ENCODE measurements at places on chromosomes 1 and 21. TPM values are rescaled to one million over a fixed set of nuclear protein-coding genes. Genes with fewer than 3 reads are reported as not detected.

GRCh38 chr1:201100169-201100930, 11.9 kb downstream of the CACNA1S start:
- H3K27me3 ChIP-seq: no peaks in the 10 kb centered on the region
- DNase-seq: peak; percentile 61
- H3K36me3 ChIP-seq: no peaks in the 10 kb centered on the region
- H3K27ac ChIP-seq: peak overlapping the region; percentile 95

WLS gene
- 18.9 TPM for total RNA-seq

PTAFR gene
- total RNA-seq: 1.2 TPM

GRCh38 chr1:202072211-202072765, 50.4 kb upstream of the GPR37L1 start:
- no peak overlapping the region for H3K4me3 ChIP-seq
- no peak for DNase-seq
- no peaks in the 10 kb centered on the region for H3K27me3 ChIP-seq
- H3K4me1 ChIP-seq: no peaks in the 10 kb centered on the region
- no peaks in the 10 kb centered on the region for H3K36me3 ChIP-seq
- no peak overlapping the region for H3K27ac ChIP-seq

DNA sequence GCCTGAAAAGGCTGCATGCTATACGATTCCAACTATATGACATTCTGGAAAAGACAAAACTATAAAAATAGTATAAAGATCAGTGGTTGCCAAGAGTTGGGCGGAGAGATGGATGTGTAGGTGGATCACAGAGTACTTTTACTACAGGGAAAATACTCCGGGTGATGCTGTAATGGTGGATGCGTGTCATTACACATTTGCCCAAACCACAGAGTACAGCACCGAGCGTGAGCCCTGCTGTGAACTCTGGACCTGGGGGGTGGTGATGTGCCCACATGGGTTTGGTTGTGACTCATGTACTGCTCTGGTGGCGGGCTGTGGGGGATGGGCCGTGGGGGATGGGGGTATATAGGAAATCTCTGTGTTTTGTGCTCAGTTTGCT, 162.7 kb upstream of the COL6A1 start:
- H3K27ac ChIP-seq: no peak overlapping the region
- no peak for DNase-seq
- H3K36me3 ChIP-seq: no peaks in the 10 kb centered on the region

- H3K36me3 ChIP-seq: no peaks in the 10 kb centered on the region
- DNase-seq: no peak
- peaks cover 8% of the 10 kb centered on the region for H3K4me1 ChIP-seq
- no peak overlapping the region for H3K27ac ChIP-seq
Measured at GRCh38 chr1:44605914-44606615, 68.2 kb downstream of the TMEM53 start.

ACTL8 gene
- total RNA-seq: not detected

DNA sequence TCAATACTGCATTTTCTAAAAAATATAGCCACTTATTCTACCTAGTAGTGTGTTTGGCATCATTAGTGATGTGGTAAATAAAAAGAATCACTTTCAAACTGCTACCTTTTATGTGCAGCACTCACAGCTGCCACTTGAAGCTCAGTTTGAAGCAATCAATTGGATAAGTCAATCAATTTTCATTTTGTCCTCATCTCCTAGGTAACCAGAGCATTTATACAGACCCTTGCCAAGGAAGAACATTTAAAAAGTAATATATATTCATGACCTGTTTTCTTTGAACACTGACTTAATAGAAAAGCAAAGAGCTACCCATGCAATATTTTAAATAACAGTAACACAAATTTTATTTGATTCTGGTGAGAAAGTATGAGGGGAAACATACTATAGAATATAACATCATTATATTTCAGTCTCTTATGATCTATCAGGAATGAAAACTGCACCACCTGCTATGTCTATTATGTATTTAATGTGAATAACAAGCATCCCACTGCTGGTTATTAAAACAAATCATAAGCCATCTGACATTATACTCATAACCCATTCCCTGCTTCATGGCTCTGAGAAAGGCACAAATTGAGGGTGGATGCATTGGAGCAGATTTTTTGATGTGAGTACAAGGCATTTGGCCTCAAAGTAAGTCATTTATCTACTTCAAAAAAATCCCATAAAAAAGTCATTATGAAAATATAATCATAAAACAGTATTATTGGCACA, 168.4 kb upstream of the C21orf91 start:
- H3K27me3 ChIP-seq: no peaks in the 10 kb centered on the region
- no peaks in the 10 kb centered on the region for H3K4me1 ChIP-seq
- no peak overlapping the region for H3K4me3 ChIP-seq
- no peaks in the 10 kb centered on the region for H3K36me3 ChIP-seq

DNA sequence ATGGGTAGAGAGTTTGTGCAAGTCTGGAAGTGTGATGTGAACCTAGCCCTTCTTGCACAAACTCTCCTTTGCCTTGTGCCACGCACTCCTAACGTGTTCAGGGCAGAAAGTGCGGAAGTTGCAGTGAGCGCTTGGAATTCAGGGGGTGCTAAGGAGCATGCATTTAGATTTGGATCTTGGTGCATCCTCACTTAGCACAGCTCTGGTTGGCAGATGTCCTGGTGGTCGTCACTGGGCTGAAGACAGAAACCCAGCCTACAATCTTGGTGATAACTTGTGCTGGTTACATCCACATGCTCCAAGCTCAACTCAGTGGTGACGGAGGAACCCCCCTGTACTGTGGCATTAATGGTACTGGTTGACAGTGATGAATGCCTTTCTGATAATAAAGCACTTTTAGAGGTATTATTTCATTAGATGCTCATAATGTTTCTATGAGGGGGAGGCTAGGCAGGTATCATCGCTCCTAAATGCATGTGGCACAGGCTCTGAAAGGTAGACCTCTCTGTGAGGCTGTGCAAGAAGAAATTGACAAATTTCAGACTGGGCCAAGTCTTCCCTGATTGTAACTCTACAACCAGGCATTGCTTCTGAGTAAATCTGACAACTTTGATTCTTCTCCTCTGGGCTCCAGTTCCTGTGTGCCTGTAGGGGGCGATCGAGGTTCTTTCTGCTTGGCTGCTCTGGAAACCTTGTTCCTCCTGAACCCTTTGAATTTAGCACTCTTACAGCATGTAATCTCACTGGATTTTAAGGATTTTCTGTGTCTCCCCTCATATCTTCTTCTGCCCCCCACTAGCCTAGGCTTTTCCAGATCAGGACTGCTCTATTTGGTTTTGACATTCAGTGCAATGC, 40.6 kb downstream of the MAPKAPK2 start:
- H3K4me3 ChIP-seq: no peak overlapping the region
- H3K4me1 ChIP-seq: peaks cover 70% of the 10 kb centered on the region
- peaks cover 17% of the 10 kb centered on the region for H3K36me3 ChIP-seq

FCRLB gene
- 0.44 TPM for total RNA-seq

GRCh38 chr1:30753660-30754123, 3.9 kb downstream of the LAPTM5 start:
- no peak overlapping the region for H3K27ac ChIP-seq
- H3K36me3 ChIP-seq: no peaks in the 10 kb centered on the region

DNA sequence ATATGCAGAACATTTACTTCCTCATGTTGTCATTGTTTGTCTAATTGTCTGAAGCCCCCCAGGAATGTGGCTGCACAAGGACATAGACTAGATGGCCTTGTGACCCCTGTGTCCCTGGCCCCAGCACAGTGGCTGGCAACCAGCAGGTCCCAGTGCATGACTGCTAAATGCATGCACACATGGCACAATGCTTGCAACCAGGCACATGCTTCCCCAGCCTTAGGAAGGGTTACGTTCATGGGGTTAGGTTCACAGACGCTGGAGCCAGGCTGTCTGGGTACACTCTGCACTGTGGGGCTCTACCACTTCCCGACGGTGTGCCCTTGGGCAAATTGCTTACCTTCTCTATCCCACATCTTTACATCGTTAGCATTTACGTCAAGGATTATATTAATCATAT, 21.2 kb upstream of the CLIC6 start:
- no peaks in the 10 kb centered on the region for H3K36me3 ChIP-seq
- H3K27me3 ChIP-seq: no peaks in the 10 kb centered on the region
- H3K27ac ChIP-seq: no peak overlapping the region
- H3K4me3 ChIP-seq: no peak overlapping the region
- H3K4me1 ChIP-seq: no peaks in the 10 kb centered on the region

DNA sequence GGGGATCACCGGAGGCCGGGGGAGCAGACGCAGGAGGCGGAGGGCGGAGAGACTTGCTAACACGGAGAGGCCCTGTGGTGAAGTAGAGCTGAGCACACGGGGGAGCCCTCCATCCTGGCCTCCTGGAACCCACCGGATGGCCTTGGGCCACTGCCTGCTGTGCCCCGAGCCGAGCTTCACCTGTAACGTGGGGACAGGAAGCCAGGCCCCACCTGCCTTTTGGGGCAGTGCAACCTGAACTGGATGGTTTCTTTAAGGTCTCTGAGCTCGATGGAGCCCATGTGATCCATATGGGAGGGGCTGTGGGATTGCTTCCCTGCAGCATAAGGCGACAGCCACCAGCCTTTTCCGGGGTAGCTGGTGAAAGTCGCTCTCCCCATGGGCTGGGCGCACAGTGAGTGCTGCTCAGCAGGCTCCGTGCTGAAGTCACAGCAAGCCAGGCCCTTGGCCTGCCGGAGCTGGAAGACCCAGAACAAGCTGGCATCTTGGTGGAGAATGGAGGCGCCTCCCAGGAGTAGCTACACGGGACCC, 35.8 kb downstream of the TFF3 start:
- no peak overlapping the region for H3K4me3 ChIP-seq
- no peaks in the 10 kb centered on the region for H3K4me1 ChIP-seq
- H3K27ac ChIP-seq: no peak overlapping the region
- H3K36me3 ChIP-seq: peaks cover 48% of the 10 kb centered on the region

VTCN1 gene
- total RNA-seq: 0.22 TPM

RIPPLY3 gene
- total RNA-seq: not detected

DNA sequence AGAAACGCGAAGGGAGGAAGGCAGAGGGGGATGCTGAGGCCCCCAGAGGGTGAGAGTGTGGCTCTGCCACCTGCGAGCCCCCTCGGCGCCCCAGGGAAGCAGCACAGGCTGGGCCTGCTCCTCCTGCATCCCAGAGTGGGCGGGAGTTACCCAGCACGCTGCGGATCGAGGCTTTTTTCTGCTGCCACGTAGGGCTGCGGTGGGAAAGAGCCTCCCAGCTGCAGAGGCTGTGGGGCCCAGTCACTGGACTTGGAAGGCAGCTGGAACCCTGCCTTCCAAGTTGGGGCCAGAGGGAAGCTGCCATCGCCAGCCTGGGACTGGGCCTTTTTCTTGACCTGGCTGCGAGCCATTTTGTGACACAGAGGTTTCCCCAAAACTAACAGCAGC, 2.3 kb upstream of the GRIK3 start:
- H3K4me1 ChIP-seq: no peaks in the 10 kb centered on the region
- no peaks in the 10 kb centered on the region for H3K36me3 ChIP-seq
- no peak overlapping the region for H3K27ac ChIP-seq
- no peak for DNase-seq
- peaks cover 95% of the 10 kb centered on the region for H3K27me3 ChIP-seq

GRCh38 chr1:93002781-93003180, 41.5 kb upstream of the DIPK1A start:
- H3K4me1 ChIP-seq: peaks cover 12% of the 10 kb centered on the region
- no peak overlapping the region for H3K4me3 ChIP-seq
- H3K36me3 ChIP-seq: no peaks in the 10 kb centered on the region
- DNase-seq: no peak

- no peaks in the 10 kb centered on the region for H3K36me3 ChIP-seq
- H3K27ac ChIP-seq: no peak overlapping the region
- H3K4me1 ChIP-seq: no peaks in the 10 kb centered on the region
- H3K27me3 ChIP-seq: peaks cover 8% of the 10 kb centered on the region
- no peak overlapping the region for H3K4me3 ChIP-seq
Measured at GRCh38 chr1:152125834-152126443, 10.7 kb upstream of the TCHH start.

DNA sequence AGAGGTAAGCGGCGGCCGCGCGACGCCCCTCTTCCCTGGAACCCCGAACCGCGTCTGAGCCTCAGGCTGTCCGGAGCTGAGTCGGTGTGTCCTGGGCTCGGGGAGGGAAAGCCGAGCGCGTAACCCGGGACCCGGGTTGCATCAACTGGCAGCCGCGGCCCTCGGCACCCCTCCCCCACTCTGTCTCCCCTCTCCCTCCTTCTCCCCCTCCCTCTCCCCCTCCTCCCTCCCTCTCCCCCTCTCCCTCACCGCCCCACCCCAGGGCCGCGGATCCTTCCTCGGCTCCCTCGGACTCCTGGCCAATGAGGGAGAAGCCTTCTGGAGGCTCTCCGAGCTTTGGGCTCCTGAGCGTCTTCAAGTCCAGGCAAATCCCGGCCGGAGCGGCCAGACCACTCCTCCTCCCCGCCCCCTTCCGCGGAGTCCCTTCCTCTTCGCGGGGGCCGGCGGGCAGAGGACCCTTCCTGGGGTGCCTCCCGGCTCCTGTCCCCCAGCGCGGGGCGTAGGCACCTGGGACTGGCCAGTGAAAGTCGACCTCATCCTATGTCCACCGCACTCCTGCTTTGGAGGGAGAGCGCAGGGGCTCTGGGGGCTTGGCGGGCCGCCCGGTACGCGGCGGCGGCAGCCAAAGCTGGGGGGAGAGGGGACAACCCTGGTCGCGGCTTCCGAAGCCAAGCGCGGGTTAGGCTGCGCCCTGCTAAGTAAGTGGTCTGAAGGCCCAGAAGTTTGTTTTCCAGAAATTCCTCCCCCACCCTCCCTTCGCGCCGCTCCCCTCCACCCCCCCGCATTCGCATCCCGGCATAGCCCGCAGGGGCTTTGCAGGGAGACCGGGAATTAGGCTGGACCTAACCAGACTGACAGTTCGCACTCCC, 850 bp downstream of the SESN2 start:
- peaks cover 36% of the 10 kb centered on the region for H3K4me1 ChIP-seq
- H3K27me3 ChIP-seq: no peaks in the 10 kb centered on the region
- peak overlapping the region; percentile 96 for H3K4me3 ChIP-seq
- no peaks in the 10 kb centered on the region for H3K36me3 ChIP-seq
- H3K27ac ChIP-seq: peak overlapping the region; percentile 86

DNA sequence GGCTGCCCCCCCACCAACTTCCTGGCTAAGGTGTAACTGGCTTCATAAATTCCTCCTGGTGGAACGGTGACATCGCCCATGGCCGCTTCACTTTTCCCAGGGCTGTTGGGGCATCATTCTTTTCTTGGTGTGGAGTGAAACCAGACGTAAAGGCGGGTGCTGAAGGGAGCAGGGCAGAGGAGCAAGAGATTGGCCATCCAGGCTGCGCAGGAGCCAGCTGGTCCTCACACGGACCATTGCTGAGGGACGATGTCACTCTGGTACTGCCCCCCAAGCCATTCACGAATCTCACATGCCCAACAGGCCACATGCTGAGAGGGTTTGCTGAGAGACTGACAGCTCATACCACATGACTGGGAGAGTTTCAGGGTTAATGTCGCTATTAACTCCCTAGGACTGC, 10.5 kb upstream of the PKP1 start:
- H3K4me3 ChIP-seq: no peak overlapping the region
- no peaks in the 10 kb centered on the region for H3K27me3 ChIP-seq
- no peaks in the 10 kb centered on the region for H3K4me1 ChIP-seq
- DNase-seq: no peak

DNA sequence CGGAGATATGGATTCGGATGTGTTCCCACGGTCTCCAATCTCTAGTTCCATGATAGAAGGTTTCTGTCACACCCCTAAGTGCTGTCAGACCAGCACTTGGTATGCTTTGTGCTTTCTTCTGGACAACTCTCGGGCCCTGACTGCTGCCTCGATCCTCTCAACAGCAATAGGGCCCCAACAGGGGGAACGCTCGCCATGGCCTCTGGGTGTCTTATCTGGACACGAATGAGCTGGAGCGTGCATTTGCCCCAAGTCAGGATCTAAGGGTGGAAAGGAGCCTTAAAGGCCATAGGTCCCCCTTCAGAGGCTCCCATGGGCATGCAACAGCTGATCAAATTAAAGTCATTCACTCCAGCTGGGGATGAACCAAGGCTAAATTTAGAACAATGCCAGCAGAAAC, 76.8 kb downstream of the TCP10L start:
- no peak for DNase-seq
- H3K4me1 ChIP-seq: no peaks in the 10 kb centered on the region
- no peaks in the 10 kb centered on the region for H3K27me3 ChIP-seq
- H3K36me3 ChIP-seq: no peaks in the 10 kb centered on the region
